Stimulated activated CD8-positive, alpha-beta memory T cell treated with anti-CD3 and anti-CD28 coated beads, Interleukin-4, amount 100 ng/mL, for 1 hour (primary cell): ENCODE measurements at places on chromosomes 16 and 17.

DNA sequence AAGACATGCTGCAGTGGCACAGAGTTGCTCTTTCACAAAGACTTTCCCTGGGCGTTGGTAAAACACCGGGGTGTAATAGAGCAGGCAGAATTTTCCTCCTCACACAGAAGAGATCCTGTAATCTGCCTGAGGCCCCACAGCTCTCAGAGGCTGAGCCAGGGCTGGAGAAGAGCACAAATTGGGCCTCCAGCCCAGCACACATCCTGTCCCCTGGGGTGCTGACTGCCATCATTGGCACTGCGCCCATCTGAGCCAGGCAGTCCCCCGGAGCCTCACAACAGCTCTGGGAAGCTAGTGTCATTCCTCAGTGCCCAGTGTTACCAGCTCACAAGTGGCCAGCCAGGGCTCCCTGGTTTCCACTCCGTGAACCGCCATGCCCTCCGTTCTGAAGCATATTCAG, 119.4 kb downstream of the SOCS1 start:
- no peak for DNase-seq

DNA sequence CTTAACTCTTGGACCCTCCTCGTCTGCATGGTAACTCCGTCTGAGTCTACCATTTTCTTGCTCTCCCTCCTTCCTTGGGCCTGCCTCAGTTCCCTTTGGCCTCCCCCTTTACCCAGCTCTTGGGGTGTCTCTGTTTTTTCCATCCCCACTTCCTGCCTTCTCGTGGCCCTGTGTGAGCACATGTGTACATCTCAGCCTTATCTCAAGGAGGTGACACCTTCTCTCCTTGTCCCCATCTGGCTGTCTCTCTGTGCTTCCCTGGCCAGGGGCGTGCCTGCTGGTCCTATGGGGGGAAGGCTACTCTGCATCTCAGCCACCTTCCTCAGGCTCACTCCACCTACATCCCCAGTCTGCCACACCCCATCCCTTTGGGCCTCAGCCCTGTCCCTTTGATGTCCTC, 6.6 kb downstream of the CTF1 start:
- DNase-seq = no peak

DNA sequence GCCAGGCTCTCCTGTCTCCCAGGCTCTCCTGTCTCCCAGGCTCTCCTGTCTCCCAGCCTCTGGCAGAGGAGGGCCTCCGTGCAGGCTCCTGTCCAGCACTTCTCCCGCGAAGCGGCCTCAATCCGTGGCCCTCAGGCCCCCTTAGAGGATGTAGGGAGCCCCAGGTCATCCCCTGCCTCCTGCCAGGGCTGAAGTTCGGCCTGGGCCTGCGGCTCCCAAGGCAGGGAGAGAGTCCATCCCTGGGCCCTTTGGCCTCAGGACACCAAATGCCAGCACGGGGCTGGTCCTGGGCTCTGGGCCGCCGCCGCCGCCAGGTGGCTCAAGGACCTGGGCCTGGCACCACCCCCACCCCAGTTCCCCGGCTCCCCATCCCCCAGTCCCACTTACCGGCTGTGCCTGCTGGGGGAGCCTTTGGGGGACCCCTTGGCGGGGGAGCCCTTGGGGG, 370 bp downstream of the EVPL start:
- DNase-seq = no peak

DNA sequence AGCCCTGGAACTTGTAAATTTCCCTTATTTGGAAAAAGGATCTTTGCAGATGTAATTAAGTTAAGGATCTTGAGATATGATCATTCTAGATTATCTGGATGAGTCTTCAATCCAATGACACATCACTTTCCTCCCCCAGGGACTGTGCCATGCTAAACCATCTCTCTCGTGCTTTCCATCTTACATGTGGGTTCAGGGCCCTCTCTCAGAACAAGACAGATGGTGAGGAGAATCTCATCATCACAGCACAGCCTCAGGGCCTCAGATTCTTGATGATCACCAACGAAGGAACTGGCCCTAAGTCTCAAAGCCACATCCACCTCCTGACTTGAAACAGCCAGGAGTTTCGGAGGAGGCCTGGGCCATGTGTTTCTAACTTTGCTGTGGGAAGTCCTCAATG, 78.7 kb downstream of the LITAF start:
- DNase-seq = no peak

DNA sequence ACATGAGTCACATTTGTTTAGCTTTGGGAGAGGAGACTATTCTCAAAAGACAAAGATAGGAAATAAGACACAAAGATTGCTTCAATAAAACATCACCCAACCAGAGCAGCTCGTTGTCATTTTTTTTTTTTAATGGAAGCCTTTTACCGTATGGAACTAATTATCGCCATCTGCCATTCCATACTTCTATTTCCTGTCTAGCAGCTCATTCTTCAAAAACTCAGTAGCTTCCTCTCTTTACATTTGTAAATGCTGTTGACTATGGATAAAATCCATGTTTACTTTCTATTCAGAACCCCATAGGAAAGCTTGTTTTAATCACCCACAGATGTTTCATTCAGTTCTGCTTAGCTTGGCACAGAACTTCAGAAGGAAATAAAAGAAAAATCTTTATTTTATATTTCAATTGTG, 110.0 kb upstream of the PSMD7 start:
- no peak for DNase-seq

GRCh38 chr17:69159418-69159817, 17.7 kb upstream of the ABCA6 start:
- DNase-seq = no peak

GRCh38 chr16:75647112-75647491, 363 bp downstream of the KARS1 start:
- DNase-seq = no peak

- DNase-seq = no peak
Observed at GRCh38 chr17:75133001-75133400, 1.5 kb upstream of the NT5C start.

DNA sequence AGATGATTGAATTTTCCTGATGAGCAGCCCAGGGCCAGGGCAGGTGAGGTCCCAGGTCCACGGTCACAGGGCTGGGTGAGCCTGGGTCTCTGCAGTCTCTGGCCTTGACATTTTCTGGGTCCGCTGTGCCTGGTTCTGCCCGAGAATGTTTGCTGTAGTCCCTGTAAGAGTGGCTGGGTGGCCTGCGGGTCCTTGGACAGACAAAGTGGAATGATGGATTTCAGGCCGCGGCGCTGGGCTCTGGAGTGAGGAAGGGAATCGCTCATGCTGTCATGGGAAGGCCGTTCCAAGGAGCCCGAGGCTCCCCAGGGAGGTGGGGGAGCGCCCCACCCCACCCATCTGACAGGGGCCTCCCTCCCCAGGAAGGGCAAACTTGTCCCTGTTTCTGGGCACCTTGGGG, 153.5 kb upstream of the CIBAR2 start:
- DNase-seq = no peak

GRCh38 chr16:24935336-24935735, 79.8 kb downstream of the ARHGAP17 start:
- no peak for DNase-seq

GRCh38 chr17:2862197-2862596, 66.0 kb downstream of the RAP1GAP2 start:
- no peak for DNase-seq

- no peak for DNase-seq
Observed at GRCh38 chr16:10660950-10661635, 33.6 kb downstream of the TEKT5 start.

GRCh38 chr17:48051706-48052486, 3.7 kb downstream of the NFE2L1 start:
- no peak for DNase-seq

DNA sequence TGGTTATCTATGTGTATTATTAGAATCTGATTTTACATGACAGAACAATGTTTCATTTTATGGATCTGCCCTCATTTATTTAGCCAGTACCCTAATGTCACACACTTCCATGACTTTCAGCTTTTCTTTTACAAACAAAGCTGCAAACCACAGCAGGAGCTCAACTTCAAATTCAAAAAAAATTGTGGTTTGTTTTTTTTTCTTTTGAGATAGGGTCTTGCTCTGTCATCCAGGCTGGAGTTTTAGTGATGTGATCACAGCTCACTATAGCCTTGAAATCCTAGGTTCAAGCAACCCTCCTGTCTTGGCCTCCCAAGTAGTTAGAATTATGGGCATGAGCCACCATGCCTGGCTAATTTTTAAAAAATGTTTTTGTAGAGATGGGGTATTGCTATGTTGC, 8.2 kb upstream of the MPRIP start:
- DNase-seq = no peak

DNA sequence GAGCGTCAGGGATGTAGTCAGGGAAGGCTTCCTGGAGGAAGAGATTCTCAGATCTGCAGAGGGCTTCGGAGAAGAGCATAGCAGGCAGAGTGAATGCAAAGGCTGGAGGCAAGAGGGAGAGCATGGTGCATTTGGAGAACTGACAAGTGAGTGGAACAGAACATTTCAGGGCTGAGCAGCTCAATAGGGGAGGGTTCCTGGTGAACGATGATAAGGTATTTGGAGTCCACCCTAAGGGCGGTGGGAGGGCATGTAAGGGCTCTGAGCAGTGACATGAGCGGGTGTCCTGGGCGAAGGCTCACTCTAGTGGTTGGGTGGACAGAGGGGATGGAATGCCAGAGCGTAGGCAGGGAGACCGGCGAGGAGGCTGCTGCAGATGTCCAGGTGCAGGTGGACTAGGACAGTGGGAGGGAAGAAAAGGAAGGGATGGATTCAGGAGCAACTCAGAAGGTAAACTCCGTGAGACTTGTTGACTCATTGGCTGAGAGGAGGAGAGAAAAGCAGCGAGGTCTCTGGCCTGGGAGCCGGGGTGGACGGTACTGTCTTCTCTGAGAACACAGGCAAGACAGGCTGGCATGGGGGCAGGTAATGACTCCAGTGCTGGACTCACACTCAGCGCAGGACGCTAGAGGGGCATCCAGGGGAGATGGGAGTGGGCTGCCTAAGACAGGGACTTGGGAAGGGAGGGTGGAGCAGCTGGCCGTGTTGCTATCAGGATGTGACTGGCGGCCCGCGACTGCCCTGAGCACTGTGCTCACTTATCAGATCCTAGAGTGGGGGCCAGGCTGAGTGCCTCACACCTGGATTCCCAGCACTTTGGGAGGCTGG, 1.4 kb upstream of the PITPNA start:
- no peak for DNase-seq

- no peak for DNase-seq
Observed at GRCh38 chr16:1980030-1980769, 1.1 kb downstream of the NOXO1 start.

DNA sequence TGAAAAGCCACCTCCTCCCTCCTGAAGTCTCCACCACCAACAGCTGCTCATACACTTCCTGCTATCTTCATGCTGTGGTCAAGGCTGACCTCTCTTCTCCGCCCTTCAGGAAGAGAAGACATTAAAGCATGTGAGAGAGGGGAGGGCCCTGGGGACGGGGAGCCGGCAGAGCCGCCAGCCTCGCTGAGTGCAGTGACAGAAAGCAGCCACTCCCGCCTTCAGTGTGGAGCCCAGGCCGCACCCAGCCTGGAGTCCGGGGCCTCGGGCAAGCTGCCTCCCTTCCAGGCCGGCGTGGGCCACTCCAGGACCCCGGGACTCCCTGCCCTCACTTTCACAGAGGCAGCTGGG, 94.7 kb upstream of the TNRC6C start:
- DNase-seq = no peak

DNA sequence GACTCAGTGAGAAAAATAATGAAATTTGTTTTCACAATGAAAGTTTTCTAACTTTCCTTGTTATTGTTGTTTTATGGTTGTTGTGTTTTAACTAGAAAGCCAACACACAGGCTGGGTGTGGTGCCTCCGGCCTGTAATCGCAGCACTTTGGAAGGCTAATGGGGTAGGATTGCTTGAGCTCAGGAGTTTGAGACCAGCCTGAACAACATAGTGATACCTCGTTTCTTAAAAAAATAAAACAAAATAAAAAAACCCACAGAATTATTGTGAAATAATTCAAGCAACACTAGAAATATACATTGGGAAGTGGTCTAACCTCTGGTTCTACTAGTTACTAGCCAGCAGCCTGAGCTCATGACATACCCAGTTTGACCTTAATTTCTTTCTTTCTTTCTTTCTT, 630 bp downstream of the MILR1 start:
- no peak for DNase-seq
